ENCODE measurements at places on chromosomes 3 and 15.
A peak's percentile ranks its signal among the peaks of the same experiment; 100 is the strongest.

DNA sequence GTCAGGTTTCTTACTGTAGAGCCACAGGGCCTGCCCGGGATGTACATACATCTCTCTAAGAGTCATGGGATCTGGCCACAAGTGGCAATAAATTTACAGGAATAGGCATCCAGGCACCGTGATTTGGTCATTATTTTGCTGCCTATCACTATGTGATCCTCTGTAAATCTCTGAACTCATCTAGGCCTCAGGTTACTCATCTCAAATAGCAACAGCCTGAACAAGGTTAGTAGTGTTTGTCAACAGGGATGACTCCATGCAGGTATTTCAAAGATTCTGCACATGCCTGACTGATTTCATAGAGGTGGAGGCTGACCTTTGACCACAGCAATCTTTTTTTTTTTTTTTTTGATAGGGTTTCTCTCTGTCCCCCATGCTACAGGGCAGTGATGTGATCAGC, 88.8 kb upstream of the TBL1XR1 start:
- no peak for DNase-seq

GRCh38 chr3:47867451-47868044, 64.6 kb downstream of the DHX30 start:
- DNase-seq, result peak; percentile 44

- DNase-seq, result no peak
Observed at GRCh38 chr15:75058127-75058905, 34.9 kb downstream of the PPCDC start.

GRCh38 chr3:133835961-133836360, 30.3 kb downstream of the SRPRB start:
- DNase-seq, result no peak

DNA sequence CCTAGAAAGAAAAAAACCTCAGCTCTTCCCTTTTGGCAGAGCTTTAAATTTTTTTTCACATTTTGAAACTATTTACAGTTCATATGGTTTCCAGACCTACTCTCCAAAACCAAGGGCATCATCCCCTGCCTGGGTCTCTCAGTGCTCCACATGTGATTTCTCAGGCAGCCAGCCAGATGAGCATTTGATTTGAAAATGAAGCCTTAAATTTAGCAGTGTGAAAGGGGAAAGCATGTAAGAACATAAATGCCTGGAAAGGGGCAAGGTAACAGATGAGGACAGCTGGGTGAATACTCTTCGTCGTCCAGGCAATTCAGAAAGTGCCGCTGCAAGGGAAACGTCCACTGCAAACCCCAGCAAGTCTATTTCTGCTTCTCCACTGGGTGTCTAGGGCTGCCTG, 94.8 kb downstream of the ATP8B4 start:
- DNase-seq, result peak; percentile 9

DNA sequence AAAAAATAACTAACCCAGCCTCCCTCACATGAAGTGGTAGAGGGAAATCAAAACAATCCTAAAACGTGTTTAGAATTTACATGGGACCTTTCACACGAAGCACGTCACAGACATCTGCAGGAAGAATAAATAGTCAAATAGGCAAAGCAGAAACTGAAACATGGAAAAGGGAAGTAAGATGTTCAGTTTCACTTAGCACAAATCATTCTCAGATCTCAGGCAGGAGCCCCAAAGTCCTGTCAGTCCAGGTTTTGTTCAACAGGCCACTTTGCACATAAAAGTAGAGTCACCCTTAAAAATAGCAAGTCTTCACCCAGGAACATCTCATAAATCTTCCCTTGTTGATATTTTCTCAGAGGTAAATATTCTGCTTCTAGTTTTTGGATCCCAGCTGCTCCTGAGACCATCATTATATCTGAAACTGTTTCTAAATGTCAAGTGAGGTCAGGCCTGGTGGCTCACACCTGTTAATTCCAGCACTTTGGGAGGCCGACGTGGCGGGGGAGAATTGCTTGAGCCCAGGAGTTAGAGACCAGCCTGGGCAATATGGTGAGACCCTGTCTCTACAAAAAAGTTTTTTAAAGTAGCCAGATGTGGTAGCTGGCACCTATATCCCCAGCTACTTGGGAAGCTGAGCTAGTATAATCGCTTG, 1.9 kb downstream of the RUBCN start:
- no peak for DNase-seq

DNA sequence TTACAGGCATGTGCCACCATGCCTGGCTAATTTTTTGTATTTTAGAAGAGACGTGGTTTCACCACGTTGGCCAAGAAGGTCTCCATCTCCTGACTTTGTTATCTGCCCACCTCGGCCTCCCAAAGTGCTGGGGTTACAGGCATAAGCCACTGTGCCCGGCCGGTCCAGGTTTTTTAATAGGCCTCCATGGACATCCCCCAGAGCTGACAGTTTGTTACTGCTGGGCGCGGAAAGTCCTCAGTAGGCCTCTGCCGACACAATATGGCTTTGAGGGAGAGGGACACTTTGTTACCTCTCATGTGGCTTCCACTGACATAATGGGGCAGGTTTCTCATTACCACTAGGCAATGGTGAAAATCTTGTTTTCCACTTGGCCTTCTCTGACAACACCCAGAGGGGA, 152.0 kb downstream of the WNT7A start:
- no peak for DNase-seq

DNA sequence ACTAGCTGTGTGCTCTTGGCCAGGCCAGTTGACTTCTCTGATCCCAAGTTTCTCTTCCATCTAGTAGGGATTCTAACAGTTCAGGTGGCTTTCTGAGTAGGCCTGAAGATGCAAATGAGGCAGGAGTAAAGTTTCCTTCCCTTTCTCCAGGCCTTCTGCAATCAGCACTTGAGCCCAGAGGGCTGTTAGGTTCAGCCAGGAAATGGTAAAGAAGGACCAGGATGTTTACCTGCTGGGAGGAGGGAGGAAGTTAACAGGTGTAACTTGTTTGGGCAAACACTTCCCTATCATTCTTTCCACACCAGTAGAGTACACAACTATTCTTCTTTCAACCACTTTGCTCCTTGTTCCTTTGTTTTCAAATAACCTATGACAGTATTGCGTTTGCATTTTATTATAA, 13.3 kb upstream of the TNFSF10 start:
- no peak for DNase-seq

- DNase-seq, result no peak
Observed at GRCh38 chr3:106302451-106303221, 433.8 kb upstream of the CBLB start.

DNA sequence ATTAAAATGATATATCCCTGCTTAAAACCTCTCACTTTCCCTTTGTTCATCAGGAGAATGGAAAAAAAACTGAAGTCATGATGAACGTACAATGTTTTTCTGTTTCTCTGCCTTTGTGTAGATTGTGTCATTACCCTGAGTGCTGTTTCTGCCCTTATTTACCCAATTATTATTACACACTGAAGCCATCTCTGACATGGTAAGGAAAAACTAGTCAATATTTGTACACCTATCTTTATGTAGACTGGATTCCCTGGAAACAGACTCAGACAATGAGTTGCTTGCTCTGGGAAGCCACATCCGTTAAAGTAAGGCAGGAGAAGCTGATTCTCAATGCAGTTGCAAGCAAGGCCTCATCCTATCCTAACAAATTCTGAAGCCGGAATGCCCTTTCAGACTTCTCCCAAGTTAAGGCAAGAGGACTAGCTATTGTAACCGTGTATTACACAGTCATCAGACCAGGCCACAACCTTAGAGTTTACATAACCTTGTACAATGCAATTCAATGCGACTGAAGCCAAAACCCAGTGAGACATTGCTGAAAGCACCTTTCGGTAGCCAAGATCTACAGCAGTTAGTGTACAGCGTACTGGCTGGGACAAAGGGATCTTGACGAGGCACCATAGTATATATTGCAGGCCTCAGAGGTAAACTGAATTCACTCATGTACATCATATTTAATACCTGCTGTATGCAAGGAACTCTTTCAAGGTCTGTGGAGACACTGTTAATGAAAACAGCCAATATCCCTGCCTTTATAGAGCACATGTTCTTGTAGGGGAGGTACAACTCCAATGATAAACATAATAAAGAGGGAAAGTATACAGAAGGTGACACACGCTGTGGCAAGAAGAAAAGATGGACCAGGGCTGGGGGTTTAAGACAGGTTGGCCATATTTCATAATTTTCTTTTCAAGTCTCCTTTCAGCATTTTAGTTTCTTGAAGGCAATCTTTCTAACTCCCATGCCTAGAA, 1040.8 kb upstream of the SEMA6D start:
- DNase-seq, result no peak

GRCh38 chr3:11238060-11238459, 34.1 kb upstream of the ATG7 start:
- DNase-seq, result no peak

DNA sequence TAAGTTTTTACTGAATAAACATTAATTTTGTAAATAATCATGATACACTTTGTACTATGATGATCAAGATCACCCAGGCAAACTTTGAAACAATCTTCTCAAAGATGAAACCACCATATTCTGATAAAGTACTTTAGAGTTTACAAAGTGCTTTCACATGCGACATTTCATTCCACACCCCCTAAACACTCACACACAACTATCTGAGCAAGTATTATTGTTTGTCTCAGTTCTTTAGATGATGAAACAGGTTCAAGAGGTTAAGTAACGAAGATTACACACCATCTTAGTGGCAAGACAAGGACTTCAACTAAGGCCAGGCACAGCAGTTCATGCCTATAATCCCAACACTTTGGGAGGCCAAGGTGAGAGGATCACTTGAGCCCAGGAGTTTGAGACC, 37.6 kb downstream of the ZNF148 start:
- DNase-seq, result no peak

DNA sequence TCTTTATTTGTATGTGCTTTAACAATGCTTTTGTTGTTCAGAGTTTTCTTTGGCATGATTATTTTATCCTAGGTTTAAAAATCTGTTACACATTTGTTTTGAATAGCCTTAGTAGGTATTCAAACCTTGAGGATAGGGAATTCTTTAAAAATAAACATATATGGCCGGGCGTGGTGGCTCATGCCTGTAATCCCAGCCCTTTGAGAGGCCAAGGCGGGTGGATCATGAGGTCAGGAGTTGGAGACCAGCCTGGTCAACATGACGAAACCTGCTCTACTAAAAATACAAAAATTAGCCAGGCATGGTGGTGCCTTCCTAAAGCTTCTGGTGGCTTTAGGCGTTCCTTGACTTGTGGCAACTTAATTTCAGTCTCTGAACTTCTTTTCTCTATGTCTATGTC, 743.3 kb upstream of the EPHA6 start:
- DNase-seq, result no peak

GRCh38 chr3:56997675-56998074, 62.8 kb upstream of the SPATA12 start:
- DNase-seq, result no peak

GRCh38 chr3:167941234-167941995, 154.3 kb downstream of the GOLIM4 start:
- DNase-seq, result peak; percentile 21

GRCh38 chr15:89665449-89666181, 10.3 kb upstream of the KIF7 start:
- DNase-seq, result peak; percentile 18

GRCh38 chr15:57867970-57868798, 161.7 kb downstream of the POLR2M start:
- DNase-seq, result no peak

DNA sequence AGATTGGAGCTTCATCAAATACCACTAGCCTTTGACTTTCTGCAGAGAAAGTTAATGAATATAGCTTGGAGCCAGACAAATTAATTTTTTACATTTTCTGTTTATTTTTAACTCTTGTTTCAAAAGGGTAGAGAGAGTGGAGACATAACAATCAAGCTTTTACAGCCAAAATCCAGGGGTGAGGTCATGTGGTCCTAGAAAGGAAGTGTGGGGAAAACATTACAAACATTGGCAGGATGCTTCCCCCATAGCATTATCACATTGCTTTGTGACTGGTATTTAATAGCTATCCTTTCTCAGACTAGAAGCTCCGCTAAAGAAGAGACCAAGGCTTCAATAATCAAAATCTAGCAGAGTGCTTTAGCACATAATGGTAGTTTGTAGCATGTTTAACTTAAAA, 46.4 kb upstream of the PHLDB2 start:
- no peak for DNase-seq

- no peak for DNase-seq
Observed at GRCh38 chr3:190076136-190076535, 44.6 kb downstream of the P3H2 start.

- DNase-seq, result peak; percentile 54
Observed at GRCh38 chr15:63331456-63331855, 50.2 kb downstream of the CA12 start.

- DNase-seq, result no peak
Observed at GRCh38 chr15:100515758-100516157, 13.0 kb downstream of the CERS3 start.

DNA sequence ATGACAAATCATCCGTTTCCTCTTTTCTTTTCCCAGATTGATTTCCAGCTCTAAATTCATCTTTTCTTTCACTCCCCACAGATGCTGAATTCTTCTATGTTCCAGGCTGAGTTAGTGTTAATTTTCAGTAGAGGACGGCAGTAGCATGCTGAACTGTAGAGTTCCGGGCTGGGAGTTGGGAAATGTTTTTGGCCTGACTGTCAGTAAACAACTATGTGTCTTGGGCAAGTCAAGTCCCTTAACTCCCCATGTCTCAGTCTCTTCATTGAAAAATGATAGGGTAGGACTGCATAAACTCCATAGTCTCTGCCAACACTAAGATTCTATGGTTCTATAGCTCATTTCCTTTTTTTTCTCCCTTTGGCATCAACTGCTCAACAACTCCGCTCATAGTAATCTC, 333.9 kb downstream of the TIGIT start:
- DNase-seq, result no peak

DNA sequence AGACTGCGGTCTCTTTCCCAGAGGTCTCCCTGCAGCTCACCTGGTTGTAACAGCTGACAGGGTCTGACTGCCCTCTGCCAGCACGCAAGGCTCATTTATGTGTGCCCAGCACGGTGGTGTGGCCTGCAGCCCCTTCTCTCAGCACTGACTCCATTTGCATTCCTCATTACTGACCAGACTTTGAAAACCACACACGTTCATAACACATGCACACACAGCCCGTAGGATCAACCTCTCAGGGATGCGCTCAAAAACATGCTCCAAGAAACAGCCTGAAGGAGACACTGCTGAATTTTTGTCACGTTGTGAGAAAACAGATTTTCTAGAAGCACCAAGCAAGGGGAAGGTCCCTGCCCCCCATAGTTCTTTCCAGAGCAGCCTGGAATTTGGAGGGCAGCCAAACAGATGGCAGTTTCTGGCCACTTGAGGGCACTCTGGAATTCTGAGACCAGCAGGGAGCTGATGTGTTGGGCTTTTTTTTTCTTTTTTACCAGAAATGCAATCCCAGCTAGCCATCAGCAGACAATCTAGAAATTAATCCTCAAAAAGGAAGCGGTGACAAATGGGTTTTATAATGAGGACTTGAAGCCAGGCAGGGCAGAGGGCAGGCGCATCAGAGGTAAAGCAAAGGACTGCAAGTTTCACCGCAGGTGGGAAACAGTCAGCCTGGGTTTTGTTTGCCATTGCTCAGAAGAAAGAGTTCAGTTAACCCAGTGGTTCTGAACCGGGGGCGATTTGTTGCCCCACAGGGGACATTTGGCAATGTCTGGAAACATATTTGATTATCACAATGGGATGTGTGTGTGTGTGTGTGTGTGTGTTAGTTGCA, 170.5 kb upstream of the PROK2 start:
- DNase-seq, result peak; percentile 87
